ENCODE measurements at places on chromosomes 7 and 10.

DNA sequence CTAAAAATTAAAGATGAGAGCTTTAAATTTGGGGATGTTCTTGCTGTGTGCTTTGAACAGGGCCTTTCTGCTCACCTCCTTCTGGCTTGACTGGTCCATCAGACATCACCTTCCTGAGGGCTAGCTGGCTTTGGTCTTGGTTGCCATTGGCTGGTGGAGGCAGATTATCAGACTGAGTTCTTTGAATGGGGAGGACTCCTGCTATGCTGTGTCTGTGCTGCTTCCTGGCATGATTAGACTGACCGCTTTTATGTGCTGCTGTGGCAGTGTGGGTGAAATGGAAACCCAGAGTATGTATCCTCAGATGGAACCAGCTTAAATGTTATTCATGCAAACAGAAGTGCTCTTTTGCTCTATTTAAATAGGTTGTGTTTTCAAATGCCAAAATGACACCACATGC lies 341.6 kb downstream of the PCLO start:
- no peak for DNase-seq

GRCh38 chr7:71984348-71984747 lies 427.8 kb downstream of the CALN1 start:
- DNase-seq = no peak

DNA sequence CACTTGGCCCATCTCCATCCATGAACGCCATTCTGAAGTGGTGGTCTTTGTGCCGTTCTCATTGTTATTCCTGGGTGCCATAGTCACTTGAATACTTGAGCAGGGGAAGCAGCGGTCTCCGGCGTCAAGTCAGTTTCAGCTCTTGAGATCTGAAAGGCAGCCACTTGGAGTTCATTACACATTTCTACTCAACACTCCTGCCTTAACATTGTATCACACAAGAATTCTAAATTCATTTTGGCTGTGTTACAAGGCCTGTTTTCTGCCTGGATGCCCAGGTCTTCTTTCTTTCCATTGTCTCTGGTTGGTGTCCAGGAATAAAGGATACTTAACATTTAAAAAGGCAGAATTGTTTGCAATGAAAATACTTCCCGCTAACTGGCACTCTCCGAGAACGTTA lies 69.0 kb upstream of the RAB11FIP2 start:
- no peak for DNase-seq

DNA sequence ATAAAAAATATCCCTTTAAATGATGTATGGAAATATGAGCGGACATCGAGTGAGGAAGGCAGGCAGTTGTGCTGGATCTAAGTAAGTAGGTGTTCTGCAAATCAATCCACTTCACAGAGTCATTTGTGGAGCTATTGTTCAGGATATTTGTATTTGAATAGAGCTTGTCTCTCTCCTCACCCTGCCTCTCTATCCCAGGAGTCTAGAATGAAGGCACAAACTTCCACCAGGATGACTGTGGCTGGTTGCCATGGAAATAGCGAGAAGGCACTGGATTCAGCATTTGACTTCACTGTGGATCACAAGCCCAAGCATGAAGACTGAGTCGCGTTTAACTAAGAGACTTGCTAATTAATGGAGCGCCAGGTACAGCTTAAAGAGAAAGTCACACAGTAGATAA lies 53.2 kb downstream of the NPY start:
- DNase-seq = no peak

DNA sequence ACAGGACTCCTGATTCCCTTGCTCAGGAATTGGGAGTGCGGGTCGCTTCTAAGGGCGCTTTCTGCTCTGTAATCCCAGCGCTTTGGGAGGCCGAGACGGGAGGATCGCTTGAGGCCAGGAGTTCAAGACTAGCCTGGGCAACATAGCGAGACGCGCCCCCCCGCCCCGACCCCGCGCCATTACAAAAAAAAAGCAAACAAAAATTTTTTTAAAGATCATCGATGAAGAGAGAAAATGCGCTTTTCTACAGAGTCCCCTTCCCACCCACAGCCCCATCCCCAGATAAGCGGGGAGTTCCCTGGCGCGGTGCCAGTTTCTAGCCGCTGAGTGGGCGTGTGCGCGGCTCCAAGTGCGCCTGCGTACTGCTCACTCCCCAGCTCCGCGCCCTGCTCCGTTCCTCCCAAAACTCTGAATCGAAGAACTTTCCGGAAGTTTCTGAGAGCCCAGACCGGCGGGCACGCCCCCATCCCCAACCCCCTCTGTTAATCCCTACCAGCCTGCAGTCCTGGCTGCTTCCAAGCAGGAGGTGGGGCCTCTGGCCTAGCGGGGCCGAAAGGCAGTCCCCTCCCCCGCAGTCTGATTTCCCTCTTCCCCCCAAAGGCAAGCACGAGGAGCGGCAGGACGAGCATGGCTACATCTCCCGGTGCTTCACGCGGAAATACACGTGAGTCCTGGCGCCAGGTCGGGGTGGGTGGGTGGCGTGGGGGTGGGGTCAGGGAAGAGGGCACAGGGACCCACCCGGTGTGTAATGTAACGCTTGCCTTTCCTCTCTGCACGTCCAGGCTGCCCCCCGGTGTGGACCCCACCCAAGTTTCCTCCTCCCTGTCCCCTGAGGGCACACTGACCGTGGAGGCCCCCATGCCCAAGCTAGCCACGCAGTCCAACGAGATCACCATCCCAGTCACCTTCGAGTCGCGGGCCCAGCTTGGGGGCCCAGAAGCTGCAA lies 1.0 kb downstream of the HSPB1 start:
- peak; percentile 63 for DNase-seq

GRCh38 chr10:89064748-89065147 lies 74.2 kb downstream of the FAS start:
- no peak for DNase-seq

- DNase-seq = no peak
Observed at GRCh38 chr10:42959833-42960232, 117.0 kb upstream of the RET start.

DNA sequence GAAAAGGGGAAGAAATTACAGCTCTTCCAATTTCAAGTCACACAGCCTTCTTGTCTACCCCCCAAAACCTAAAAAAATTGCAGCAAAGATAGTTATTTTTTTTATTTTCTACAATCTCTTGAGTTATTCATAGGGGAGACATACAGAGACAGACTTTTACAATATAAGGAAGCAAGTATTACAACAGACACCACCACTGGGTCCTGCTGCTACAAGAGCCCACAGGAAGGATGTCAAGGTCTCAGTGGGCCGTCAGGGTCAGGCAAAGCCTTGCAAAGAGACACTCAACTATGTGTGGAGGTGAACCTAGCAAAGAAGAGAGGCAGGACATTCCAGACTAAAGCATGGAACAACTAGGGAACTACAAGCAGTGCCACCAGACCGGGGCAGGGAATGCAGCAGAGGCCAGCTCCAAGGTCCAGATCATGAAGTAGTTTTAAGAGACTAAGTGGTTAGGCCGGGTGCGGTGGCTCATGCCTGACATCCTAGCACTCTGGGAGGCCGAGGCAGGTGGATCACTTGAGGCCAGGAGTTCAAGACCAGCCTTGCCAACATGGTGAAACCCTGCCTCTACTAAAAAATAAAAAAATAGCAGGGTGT lies 28.2 kb upstream of the ZCCHC24 start:
- no peak for DNase-seq

DNA sequence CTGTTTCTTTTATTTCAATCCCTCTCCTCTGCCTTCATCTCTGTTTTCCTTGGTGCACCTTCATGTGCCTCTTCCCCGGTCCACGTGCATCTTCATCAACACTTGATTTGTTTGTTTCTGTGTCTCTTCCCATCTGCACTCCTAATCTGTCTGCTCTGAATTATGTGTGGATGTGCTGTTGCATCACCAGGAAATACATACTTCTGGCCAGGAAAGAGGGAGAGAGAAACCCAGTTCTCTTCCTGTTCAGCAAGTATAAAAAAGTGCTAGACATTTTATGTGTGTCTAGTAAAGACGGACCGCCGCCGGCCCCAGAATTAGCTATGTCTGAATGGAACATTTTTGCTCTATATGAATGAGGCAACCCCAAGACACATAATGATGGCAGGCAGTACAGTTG lies 93.8 kb downstream of the CALD1 start:
- no peak for DNase-seq

DNA sequence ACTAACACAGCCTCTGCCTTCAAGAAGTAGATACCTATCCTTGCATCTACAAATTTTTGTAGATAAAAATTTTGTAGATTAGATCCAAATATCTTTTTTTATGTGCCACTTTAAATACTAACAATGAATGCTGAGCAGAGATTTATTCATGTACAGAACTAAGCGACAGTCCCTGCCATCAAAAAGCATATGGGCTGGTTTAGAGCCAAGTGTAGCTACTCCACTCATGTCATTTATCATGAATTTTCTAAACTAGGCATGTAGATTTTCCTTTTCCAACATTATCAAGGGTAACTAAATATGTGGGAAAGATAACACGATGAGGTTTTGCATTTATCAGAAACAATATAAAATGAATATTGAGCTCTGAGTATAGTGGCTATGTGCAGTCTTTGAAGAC lies 857.5 kb downstream of the XPNPEP1 start:
- DNase-seq = no peak

DNA sequence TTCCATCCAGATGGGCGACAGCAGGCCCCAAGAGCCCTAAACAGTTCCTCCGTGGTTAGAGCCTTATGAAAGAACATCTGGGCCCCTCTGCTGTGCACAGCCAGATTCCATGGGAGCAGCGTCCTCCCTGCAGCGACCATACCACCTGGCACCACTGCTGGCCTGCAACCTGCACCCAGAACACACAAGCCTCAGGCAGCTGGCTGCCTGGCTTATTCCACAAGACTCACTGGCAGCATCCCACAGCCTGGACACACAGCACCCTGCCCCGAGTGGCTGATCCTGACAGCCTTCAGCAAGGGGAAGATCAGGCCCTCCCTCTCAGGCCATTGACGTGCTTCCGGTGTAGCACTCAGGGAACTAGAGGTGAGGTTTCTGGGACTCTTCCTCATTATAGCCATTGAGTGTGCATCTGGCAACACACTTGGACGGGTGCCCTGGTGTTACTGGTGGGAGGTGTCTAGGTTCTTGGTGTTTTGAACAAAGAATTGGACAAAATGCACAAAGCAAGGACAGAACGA lies 33.7 kb upstream of the ERCC6 start:
- DNase-seq = no peak

GRCh38 chr10:116960066-116960776 lies 44.8 kb downstream of the SHTN1 start:
- no peak for DNase-seq

GRCh38 chr10:91352760-91353159 lies 57.4 kb upstream of the HECTD2 start:
- no peak for DNase-seq

- no peak for DNase-seq
Observed at GRCh38 chr7:36449685-36450084, 60.0 kb downstream of the ANLN start.

DNA sequence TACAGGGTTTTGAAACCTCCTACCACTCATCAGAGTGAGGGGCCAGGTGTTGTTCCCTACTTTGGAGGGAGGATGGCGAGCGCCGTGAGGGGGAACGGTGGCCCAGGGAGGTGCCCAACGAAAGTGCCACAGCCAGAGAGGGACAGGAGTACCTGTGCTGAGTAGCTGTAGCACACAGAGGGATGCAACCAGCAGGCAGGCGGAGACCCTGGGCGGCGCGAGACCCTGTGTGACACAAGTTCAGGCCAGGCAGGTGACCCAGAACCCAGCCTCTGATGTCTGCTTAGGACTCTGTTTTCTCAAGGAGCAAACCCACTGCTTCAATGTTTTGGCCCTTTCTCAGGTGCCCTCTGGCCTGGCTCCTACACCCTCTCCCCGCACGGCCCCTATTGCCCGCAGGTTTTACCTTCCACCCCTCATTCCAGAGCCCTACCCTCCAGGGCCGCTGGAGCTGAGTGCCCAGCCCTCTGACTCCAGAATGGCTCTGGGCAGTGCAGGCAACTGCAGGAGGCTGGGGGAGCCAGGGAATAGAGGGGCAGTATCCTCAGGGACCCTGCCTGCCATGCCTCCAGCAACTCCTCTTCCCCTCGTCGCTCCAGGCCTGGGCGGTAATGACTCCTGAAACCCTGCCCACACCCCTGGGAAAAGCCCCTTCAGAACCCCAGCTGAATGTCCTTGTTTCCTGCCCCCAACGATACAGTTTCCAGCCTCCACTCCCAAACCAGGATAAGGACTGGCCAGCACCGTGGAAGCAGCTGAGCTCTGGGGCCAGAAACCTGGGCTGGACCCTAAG lies 164.1 kb upstream of the RHEB start:
- DNase-seq = no peak

DNA sequence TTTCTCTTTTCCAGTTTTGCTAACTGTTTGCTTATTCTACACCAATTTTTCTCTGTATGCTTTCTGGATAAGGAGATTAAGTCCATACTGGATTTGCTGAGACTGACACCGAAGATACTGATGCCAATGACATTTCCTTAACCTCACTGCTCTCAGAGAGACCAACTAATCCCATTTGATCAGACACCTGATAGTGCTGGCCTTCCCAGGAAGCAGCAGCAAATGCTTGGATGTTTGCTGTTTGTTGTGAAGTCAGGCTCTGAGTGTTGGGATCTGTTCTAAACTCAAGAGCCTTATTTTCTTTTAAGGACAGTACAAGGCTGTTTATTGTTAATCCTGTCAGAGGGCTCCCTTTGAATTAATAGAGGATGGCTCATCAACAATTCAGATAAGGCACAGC lies 143.3 kb downstream of the ANK3 start:
- no peak for DNase-seq

DNA sequence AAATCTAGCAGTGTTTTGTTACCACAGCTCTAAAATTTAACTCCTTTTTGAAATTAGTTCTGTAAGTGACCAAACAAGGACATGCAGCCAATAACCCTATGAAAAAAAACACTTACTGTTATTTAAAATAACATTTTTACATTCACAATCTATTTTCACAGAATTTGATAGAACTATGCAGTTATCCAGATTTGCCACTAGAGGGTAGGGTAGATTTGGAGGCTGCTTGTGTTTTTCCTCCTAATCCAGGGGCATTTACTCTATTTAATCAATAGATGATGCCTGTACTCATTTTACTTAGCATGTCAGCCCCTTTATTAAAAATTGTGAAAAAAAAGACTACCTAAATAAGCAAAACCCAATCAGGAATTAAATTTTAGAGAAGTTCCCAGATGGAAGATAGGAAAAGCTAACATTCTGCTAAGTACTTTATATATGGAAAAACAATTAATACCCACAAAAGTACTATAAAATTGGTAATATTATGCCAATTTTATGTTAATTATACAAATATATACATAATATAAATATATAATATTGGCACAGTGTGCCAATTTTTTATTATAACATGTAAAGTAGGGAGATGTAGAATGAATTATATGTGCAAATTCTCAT lies 18.1 kb upstream of the LIPK start:
- DNase-seq = no peak

All from activated naive CD4-positive, alpha-beta T cell (primary cell).